ENCODE measurements at places on chromosomes 1 and 21. TPM values are rescaled to one million over a fixed set of nuclear protein-coding genes. Genes with fewer than 3 reads are reported as not detected.

GRCh38 chr1:145993618-145994390, 2.6 kb downstream of the TXNIP start:
- peak; percentile 24 for DNase-seq

DNA sequence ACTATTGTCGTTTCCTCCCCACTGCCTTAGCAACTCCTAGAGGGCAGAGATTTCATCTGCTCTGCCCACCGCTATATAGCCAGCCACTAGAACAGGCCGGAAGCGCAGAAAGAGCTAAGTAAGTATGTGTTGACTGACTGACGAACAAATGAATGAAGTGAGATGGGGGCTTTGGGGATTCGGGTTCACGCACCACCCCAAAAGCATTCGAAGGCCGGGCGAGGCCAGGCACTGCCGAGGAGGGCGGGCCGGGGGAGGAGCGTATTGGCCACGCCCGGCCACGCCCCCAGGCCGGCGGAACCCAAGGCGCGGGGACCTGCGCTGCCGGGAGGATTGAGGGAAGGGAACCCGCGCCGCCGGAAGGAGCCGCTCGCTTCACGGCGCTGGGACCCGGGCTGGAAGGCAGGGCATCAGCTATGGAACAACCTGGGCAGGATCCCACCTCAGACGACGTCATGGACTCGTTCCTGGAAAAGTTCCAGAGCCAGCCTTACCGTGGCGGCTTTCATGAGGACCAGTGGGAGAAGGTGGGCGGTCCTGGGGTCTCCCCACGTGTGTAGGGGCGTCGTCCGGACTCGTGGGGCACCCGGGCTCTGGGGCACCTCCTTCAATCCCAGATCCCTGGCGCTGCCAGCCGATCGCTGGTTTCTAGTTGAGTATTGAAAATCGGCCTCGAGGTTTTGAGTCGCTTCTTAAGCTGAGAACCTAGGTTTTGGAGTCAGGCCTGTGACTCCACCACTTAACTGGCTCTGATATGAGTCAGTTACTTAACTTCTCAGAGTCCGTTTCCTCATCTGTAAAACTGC, at the start of gene TTC4:
TSS of gene TTC4 (plus strand) at position 369 of the 806 bp plus-strand sequence. CDS start at position 417, 48 bp downstream.
- DNase-seq, result peak; percentile 94

- no peak for DNase-seq
Observed at GRCh38 chr1:222632749-222633148, 14.9 kb downstream of the MIA3 start.

- no peak for DNase-seq
Observed at GRCh38 chr1:167631936-167632614, 2.0 kb downstream of the RCSD1 start.

GRCh38 chr1:64601207-64601606, 131.3 kb downstream of the CACHD1 start:
- DNase-seq, result no peak

The TCHHL1 gene
- total RNA-seq, result not detected

The NCMAP gene
- 7.3 TPM for total RNA-seq

- DNase-seq, result no peak
Observed at GRCh38 chr21:25903607-25904006, 168.8 kb downstream of the GABPA start.

Data from stomach (tissue), 19 donors.